ENCODE measurements at places on chromosomes 7 and 10.

DNA sequence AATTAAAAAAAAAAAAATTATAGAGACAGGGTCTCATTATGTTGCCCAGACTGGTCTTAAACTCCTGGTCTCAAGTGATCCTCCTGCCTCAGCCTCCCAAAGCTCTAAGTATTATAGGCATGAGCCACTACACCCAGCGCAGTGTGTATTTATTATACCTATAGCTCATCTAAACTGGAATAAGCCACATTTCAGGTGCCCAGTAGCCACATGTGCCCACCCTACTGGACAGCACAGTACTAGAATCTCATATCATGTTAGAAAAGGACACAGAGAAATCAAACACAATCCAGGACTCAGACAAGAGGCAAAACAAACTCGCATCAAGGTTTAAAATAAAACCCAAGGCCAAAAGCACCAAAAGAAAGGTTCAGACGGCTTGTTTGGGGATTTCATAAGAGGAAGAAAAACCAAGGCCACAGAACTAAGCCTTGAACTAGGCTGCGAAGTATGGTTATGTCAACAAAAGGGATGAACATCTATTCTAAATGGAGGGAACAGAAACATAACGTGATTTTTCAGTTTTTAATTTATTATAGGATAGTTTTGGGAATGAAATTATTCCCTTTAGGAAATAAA, 32.3 kb downstream of the SLC16A9 start:
- DNase-seq, result no peak

GRCh38 chr10:131679926-131680325, 220.9 kb upstream of the PPP2R2D start:
- DNase-seq, result no peak

DNA sequence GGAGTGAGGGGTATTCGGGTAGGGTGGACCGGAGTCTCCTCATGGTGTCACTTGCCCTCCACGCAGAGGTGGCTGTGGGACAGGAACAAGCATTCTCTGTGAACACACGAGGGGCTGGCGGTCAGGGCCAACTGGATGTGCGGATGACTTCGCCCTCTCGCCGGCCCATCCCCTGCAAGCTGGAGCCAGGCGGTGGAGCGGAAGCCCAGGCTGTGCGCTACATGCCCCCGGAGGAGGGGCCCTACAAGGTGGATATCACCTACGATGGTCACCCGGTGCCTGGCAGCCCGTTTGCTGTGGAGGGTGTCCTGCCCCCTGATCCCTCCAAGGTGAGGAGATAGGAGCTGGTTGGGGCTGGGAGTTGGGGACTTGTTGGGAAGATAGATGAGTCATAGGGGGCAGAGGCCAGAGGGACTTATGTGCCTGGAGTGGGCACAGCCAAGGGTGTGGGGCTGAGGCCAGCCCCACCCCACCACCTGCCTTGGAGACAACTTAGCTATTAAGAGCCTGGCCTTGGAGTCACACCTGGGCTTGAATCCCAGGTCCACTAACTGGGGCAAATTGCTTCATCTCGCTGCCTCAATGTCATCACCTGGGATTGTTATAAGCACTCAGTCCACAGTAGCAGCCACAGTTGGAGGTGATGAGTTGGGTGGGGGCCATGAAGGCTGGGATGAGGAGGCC, 13.9 kb downstream of the FLNC start:
- DNase-seq, result no peak

DNA sequence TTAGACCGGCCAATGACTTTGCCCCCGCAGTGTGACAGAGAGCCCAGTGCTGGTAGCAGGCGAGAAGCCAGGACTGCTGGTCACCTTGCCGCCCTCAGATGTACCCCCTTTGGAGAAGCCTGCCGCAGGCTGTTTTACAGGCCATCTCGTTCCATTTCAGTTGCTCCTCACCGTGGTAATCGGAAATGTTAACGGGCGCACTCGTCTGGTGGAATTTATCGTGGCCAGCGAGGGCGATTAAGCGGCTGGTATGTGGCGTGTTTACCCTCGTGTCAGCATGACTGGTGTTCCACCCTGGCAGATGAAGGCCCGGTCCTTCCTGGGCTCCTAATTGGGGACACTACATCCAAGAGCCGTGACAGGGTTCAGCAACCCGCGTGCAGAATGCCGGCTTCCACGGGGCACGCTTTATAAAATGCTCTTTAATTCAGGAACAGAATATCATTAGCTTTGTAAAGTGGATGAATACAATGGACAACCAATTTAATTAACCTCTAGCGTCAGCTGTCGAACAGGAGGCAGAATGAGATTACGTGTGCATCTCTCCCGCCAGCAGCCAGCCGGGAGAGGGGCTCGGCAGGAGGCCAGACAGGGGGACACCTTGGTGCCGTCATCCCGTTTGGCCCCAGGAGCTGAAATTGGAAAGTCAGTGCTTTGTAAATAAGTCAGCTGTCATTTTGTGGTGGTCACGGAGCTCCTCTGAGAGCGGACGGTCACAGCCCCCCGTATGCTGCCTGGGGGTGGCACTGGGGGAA, 108.3 kb downstream of the NKX6-2 start:
- no peak for DNase-seq

DNA sequence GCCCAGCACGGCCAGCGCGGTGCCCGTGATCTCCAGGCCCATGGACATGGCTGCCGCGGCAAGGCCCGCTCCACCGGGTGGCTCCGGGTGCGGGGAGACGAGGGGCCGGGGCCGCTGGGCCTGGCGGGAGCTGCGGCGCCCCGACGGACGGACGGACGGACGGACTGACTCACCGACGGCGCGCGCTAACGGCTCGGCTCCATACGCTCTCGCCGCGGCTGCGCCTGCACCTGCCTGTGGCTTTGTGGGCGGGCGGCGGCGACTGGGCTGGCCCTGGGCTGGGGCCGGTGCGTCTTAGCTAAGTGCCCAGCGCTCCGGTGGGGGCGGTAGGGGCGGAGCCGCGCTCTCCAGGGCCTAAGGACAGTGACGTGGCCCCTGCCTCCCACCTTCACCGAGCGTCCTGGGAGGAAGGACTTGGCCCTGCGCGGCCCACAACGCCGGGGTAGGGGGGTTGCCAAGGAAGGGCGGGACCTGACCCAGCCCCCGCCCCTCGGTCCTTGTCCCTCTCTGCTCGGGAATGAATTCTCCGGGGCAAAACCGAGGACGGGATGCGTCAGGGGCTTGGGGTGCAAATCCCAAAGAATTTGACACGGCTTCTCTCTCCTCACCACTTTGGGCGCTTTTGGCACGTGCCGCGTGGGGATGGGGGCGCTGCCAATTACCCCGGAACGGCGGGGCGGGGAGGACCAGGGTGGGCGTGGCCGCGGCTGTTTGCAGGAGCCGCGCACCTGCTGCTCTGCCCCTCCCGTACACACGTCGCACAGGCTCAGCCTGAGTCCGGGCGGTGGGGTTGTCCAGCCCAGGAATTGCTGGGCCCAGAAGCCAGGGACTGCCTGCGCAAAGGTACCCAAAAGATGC, at the start of gene CLDN3:
TSS of gene CLDN3 (minus strand) at position 269 of the 858 bp plus-strand sequence. CDS start at position 48, 221 bp downstream.
- peak; percentile 99 for DNase-seq

GRCh38 chr10:69073026-69073425, 14.9 kb upstream of the SRGN start:
- DNase-seq, result no peak

DNA sequence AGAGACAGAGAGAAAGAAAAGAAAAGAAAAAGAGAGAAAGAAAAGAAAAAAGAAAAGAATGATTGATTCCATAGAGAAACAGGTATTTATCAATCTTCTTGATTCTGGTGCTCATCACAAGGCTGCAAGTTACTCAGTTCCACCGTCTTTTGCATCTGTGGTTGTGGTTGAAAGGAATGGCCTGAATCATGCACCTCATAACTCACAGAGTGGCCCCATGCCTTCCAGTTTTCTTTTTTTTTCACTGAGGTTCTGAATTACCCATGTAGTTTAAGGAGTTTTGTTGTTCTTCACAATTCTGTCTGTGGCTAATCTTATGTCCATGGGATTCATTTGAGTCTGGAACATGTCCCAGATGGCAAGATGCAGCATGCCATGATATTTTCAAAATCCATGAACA, 156.0 kb downstream of the ZNF33B start:
- no peak for DNase-seq

- DNase-seq, result no peak
These were observed at the start of gene IGFBP1 for GRCh38 chr7:45888185-45888992. Gene IGFBP1, plus strand, starts transcription at chr7:45888488. Its CDS starts 165 bp downstream, at chr7:45888653.

GRCh38 chr10:130959752-130960195, 351.7 kb downstream of the TCERG1L start:
- no peak for DNase-seq

GRCh38 chr10:67818323-67818722, 19.7 kb downstream of the DNAJC12 start:
- DNase-seq, result peak; percentile 89

DNA sequence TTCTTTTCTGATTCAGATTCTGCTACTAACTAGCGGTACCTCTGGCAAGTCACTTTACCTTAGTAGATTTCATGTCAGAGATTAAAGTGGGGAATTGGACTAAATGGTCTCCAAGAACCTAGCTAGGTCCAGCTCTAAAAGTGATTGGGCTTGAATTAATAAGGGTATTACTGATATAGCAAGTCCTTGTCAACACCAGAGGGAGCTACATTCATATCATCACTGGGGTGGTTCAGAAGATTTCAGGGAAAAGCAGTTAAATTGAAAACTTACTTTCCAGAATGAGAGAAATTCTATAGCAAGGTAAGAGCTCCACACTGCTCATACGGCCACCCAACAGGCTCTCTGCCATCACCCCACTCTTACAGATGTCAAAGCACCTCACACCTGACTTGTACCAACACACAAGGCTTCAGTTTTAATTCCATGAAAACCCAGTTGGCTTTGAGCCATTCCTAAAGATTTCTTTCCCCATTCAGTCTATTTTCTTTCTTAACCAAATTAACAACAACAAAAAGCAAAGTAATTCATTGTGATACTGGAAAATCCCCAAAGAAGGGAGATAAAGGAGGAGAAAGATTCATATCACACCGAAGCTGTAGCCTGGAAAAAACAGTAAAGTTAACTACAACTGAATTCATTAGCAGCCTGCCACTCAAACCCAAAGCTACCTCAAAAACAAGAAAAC, 38.0 kb upstream of the SPOCK2 start:
- DNase-seq, result peak; percentile 6

DNA sequence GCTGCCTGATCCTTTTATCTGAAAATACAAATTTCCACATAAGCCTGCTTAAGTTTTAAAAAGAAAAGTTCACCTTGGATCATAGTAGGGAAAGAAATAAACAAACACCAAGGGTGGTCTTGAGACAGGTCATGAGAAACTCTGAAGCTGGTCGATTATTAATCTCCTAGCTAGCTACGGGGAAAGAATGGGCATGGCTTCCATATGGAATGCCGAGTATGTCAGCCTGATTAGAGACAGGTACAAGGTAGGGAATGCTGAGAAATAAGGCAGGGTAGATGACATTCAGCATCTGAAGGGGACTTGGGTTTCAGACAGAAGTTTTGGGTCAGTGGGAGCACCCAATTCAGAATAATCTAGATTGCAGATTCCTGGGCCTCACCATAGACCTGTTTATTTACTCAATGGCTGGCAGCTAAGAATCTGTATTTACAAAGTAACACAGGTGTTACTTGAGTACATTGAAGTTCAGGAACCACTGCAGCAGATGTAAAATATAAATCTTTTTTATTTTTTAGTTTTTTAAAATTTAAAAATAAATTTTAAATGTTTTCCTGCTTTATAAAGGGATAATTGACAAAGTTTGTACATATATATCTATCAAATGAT, 49.0 kb downstream of the SCIN start:
- no peak for DNase-seq

DNA sequence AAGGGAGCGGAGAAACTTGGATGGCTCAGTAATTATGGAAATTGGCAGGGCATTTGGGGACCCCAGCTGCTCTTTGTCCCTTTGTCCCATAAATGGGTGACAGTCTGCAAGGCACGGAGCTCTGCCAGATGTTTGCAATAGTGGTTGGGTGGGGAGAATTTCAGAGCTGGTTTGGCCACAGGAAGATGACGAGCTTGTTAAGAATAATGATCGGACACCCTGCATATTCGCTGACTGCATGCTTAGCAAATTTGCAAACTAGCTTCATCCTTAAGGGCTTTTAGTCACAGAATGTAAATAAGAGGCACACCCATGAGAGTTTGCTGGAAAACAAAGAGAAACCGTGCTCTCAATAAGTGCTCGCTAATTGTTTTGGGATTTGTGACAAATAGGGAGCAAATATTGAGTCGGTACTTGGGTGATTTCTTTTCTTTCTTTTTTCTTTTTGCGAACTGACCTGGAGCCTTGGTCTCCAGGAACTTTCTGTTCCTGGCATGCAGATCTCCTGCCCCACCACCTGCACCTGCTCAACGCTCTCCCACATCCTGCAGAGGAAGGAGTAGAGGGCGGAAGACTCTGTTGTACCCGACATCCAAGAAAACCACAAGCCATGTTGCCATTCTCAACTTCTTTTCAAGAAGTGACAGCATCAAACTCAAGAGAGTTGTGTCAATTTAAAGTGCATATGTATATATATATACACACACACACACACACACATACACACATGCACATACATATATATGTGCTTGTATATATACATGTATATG, 238.9 kb downstream of the CAMK1D start:
- peak; percentile 28 for DNase-seq

- no peak for DNase-seq
These were observed 95.1 kb downstream of the BMPR1A start for GRCh38 chr10:86851328-86852207.

DNA sequence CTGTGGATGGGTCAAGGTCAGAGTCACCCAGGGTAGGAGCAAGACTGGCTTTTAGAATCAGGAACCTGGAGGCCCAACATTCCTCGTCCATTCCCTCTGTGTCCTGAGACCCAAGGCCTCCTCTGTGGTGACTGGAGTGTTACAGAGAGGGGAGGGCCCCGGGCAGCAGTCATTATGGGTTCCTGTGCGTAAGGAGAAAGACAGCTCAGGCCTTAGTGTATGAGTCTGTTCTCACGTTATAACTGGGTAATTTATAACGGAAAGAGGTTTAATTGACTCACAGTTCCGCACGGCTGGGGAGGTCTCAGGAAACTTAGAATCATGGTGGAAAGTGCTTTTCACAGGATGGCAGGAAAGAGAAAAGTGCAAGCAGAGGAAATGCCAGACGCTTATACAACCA, 422.3 kb downstream of the TCERG1L start:
- no peak for DNase-seq

DNA sequence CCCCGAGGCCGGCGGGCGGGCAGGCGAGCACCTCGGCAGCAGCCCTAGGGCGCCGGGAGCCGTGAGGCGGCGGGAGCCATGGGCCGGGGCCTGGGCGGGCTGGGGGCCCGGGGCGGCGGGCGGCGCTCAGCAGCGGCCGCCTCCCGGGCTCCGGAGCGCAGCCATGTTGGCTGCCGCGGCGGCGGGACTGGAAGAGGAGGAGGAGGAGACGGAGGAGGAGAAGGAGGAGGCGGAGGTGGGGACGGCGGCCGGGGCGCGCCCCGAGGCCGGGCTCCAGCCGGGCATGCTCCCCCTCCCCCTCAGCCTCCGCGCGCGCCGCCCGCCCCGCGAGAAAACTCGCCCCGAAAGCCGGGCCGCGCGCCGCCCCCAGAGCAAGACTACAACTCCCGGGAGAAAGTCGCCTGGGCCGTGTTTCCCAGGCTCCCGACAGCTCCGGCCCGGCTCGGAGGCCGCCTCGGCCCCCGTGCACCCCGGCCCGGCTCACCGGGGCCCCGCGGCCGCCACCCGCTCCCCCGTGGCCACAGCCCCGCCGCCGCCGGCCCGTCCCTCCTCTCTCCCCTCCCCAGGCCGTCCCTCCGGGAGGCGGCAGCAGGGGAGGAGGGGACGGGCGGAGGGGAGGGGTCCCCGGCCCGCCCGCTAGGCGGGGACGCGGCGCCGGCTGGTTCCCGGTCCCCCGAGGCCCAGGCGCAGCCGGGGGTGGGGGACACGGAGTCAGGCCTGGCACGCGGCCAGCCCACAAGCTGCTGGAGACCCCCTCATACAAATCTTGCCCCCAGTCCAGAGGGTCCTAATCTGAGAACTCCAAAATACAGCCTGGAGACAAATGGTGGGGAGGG, at the start of gene DLG5:
TSS of gene DLG5 (minus strand) at position 190 of the 836 bp plus-strand sequence. CDS start 235 bp downstream, outside the sequence.
- peak; percentile 17 for DNase-seq
